Hematopoietic multipotent progenitor cell treated with erythropoietin and hydrocortisone succinate and interleukin-3 and kit ligand, for 4 days (in vitro differentiated cells): ENCODE measurements at places on chromosomes 12 and 14.

DNA sequence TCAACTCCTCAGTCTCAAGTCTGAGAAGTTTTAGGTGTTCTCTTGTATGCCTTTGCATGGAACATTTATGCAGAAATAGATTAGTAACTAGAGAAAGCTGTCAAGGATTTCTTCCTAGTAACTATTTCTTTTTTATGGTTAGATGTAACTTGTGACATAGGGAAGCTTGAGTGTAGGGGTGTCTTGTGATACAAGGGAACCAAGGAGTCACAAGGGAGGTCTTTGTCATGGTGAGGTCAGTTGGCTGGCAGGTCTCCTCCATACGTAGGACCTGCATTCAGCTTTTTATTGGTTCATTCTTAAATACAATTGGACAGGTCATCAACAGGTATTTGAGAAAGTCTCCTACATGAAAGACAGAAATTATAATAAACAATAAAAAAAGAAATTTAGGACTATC is 394.0 kb upstream of the CCDC196 start:
- DNase-seq = no peak

GRCh38 chr12:128609861-128610260 is 213.9 kb downstream of the SLC15A4 start:
- DNase-seq = peak; percentile 8

- DNase-seq = no peak
These were observed 13.7 kb downstream of the ARID2 start for GRCh38 chr12:45743247-45743646.

DNA sequence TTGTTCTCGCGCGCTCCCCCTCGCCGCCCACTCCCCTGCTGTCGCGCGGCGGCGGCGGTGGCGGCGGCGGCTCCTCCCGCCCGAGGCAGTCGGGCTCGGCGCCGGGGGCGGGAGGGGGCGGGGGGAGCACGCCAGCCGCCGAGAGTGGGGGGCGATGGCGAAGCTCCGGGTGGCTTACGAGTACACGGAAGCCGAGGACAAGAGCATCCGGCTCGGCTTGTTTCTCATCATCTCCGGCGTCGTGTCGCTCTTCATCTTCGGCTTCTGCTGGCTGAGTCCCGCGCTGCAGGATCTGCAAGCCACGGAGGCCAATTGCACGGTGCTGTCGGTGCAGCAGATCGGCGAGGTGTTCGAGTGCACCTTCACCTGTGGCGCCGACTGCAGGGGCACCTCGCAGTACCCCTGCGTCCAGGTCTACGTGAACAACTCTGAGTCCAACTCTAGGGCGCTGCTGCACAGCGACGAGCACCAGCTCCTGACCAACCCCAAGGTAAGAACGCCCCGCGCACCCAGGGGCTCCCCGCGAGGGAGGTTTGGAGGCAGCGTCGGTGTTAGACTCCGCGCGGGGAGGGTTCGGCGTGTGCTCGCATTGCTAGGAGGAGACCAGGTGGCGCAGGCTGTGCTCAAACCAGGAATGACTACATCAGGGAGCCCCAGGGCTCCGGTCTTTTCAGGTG is 629 bp downstream of the KCNMB4 start:
- peak; percentile 66 for DNase-seq

DNA sequence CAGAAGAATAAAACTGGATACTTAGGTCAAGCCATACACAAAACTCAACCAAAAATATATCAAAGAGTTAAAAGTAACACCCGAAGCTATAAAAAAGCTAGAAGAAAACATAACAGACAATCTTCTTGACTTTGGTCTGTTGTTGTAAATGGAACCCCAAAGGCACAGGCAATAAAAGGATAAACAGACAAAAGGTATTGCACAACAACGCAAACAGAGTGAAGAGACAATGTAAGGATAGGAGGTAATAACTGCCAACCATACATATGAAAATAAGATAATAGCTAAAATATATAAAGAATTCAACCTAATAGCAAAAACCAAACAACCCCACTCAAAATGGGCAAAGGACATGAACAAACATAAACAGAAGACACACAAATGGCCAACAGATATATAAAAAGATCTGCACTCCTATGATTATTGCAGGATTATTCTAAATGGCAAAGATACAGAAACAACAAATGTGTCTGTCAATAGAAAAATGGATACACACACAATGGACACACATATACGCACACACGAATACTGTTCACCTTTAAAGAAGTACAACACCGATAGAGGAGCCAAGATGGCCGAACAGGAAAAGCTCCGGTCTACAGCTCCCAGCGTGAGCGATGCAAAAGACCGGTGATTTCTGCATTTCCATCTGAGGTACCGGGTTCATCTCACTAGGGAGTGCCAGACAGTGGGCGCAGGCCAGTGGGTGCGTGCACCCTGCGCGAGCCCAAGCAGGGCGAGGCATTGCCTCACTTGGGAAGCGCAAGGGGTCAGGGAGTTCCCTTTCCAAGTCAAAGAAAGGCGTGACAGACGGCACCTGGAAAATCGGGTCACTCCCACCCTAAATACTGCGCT is 1137.1 kb downstream of the FSCB start:
- DNase-seq = no peak

GRCh38 chr12:68229956-68230355 is 4.3 kb upstream of the IL26 start:
- no peak for DNase-seq

DNA sequence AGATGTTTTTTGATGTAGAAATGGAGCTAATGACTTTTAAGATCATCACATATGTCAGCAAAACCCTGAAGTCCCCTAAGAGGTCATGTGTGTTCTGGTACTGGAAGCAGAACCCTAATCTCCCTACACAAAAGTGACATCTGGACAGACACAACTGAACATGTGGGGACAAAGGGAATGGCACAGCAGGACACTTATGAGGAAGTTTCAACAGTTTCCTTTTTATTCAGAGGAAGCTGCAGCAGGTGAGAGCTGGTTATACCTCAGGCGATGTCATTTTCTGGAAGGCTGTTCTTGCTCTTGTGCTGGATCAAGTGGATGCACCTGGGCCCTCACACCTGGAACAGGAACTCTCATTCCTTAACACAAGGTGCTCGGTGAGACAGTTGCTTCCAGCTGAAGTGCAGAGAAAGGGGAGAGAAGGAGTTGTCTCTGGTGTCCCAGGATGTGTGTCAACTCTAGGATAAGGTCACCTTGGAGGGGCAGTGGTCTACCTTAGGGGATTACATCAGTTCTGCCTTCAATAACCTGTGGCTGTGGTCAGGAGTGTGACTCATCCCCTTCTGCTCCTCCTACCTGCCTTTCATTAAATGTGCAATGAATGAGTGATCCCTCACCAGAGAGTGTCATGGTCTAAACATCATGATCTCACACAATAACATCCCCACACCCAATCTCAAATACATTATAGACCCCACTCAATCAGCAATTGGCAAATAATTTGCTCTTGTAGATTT is 463.4 kb downstream of the TMEM121 start:
- DNase-seq = no peak

GRCh38 chr12:58420503-58420902 is 479.1 kb downstream of the ATP23 start:
- DNase-seq = no peak

GRCh38 chr12:70733385-70733784 is 96.2 kb upstream of the PTPRB start:
- peak; percentile 76 for DNase-seq

- DNase-seq = no peak
These were observed 42.9 kb downstream of the CFAP251 start for GRCh38 chr12:121961195-121961879.
